ENCODE measurements at places on chromosomes 6 and 20.

GRCh38 chr6:37010402-37010892, 5.0 kb downstream of the FGD2 start:
- DNase-seq, result no peak

GRCh38 chr6:157312757-157313156, 10.6 kb downstream of the TMEM242 start:
- no peak for DNase-seq

DNA sequence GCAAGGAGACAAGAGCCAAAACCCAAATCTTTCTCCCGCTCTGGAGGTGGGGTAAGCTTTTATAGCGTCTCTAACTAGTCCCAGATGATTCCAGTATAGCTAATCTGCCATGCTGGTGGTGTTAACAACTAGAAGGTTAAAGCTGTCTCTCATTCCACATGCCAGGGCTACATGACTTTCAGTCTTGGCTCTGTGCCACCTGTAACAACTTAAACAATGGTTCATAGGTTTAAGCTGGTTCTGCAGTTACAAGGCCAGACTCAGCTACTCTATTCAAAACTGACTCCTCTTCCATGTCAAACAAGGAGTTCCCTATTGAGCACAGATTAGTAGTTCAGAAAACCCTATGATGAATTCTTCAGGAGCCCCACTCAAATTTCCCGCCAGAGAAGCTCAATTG, 128.9 kb downstream of the ELOVL4 start:
- DNase-seq, result no peak

GRCh38 chr20:50398821-50399554, 111.2 kb upstream of the PTPN1 start:
- DNase-seq, result no peak

DNA sequence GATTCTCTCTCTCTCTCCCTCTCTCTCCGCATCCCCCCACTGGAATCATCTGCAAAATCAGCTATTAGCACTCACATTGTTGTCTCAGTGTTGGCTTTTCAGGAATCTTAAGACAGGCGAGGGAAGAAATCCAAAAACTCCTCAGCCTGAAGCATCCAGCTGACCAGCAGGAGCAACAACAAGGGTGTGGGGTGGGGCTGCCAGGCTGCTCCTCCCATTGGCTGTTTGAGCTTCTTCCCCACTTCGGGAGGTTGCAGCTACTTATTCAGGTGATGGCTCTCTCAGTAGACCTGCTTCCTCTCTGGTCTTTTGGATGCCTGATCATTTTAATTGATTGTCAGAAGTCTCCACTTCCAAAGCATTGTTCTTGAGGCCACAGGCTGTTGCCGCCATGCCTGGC, 24.1 kb upstream of the SLC32A1 start:
- DNase-seq, result no peak

DNA sequence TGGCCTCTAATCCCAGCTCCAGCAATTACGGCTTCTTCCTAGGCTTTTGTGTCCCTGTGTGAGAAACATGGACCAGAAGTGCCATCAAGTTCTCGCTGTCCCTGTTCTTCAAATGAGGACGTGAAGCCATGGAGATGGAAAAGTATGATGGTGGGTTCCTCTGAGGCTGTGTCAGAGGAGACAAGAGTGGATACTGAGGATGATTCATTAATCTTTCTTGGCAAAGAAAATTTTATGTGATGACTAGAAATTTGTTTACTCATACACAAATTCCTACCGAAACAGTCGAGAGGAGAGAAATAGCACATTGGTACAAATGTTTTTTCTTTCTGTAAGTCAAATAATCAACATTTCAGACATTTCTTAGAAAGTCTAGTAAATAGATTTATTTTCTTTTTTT, 35.0 kb upstream of the PNRC1 start:
- DNase-seq, result no peak

GRCh38 chr6:130535242-130535641, 169.4 kb downstream of the TMEM200A start:
- no peak for DNase-seq

DNA sequence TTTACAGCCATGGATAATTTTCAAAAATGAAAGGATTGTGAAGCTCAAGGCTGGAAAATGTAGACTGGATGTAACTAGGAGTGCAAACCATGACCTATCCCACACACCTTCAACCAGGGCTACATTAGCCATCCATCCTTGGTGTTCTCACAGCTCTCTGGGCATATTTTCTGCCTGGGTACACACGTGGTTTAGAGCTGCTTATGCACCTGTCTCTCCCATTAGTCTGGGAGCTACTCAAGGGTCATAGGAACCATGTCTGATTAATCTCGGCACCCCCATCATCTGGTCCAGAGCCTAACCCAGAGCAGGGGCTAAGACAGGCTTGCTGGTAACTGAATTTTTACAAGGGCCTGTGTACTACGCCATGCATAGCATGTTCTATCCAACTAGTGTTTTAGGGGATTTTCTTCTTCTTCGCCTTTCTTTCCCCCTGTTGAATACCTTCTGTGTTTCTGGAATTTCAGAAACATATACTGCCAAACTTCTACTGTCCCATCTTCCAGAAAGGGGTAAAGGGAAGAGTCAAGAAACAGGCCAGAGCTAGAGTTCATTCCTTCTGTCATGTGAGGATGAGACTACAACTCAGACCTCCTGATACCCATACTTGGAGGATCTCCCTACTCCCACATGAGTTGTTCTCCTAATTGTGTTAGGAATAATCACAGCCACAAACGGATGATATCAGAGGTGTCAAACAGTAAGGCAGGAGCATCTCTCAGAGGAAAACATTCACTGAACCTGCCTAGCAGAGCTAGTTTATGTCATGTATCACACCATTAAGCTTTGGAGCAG, 25.4 kb upstream of the FAM83C start:
- DNase-seq, result no peak

DNA sequence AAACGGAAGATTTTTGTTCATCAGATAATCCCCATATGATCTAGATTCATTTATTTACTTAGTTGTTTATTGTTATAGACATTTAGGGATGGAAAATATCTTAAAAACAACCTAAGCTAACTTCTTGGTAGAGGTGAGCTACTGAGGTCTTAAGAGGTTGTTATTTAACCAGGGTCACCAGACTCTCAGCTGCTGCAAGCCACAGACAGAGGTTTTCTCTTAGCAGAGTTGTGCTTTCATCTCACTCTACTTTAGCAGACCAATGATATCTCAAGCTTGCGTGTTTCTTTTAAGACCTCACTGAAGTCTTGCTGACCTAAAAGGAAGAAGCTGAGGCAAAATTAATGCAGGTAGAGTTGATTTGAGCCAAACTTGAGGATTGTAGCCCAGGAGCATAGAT, 43.6 kb downstream of the NCOA7 start:
- no peak for DNase-seq

- DNase-seq, result no peak
Measured at GRCh38 chr6:133376743-133377142, 135.6 kb downstream of the EYA4 start.

GRCh38 chr6:133673056-133673455, 215.9 kb upstream of the TCF21 start:
- DNase-seq, result no peak

DNA sequence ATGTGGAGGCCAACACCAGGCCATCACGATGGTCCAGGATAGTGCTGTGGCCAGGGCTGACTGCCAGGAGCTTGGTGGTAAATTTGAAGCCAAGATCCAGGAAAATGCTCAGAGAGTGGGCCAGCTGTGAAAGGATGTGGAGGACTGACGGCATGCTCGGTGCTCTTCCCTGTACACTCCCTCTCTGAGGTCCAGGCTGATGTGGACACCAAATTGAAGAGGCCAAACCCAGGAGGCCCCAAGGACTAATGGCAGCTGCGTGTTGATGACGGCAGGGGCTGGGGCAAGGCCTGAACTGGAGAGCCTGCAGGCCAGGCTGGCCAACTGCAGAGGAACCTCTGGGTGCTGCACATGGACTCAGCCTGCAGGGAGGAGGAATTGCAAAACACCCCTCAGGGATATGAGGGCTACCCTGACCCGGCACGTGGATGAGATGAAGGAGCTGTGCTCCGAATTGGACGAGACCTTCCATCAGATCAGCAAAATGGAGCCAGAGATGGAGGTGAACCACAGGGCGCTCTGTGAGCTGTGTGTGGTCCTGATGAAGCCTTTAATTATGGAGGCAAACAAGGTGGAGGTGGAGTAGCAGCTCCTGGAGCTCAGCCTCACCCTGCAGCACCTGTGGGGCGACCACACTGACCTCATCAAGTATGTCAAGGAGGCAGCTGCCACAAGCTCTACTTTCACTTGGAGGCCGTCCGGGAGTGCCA, 6.9 kb upstream of the RAET1E start:
- no peak for DNase-seq

- DNase-seq, result no peak
Measured at GRCh38 chr6:21393441-21394165, 199.9 kb upstream of the SOX4 start.

DNA sequence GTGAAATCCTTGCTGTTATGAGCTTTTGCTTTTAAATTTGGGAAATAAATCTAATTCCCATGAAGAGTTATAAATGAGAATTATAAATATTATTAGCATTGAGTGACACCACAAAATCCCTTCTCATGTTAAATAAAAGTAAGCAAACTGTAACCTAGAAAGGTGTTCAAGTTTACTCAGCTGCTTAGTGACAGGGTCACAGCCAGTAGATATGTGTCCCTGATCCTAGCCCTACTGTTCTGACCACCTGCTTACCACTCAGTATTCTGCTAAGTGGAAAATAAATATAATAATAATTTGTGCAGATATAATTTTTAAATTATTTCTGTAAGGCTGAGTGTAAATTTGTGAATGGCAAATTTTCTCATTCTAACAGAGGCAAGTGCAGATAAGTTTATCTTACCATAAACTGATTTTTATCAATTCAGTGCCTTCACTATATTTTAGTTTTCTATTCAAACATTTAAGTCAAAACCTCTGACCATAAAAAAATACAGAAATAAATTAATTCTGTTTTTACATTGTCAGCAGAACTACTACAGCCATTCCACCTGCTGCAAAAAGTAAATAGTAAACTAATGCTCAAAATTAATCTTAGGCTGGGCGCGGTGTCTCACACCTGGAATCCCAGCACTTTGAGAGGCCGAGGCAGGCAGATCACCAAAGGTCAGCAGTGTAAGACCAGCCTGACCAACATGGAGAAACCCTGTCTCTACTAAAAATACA, 118.2 kb downstream of the TENT5A start:
- DNase-seq, result no peak

DNA sequence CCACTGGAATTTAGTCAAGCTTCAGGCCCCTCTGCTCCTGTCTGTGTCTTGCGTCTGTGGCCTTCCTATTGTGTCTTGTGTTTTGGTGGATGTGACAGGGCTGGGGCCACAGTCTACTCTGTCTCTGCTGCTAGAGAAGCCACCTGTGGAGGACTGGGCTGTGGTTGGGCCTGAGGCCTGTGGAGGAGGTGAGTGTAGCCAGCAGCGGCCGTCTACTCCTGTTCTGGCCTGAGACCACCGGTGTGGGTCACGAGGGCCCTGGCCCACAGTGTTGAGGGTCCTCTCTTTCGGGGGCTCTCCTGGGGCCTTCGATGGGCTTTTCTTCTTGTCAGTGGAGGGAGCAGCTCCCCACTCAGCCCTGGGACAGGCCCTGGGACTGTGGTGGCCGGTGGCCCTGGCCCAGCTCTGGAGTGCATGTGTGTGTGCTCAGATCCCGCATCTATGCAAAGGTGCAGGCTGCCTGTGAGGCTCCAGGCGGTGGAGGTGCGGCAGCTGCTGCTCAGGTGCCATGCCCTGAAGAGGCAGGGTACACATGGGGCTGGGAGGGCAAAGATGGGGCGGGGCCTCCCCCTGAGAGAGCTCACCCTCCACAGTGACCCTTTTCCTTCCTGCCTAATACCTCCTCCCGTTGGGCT, 20.8 kb downstream of the SDCBP2 start:
- DNase-seq, result no peak

GRCh38 chr6:147586044-147586443, 77.6 kb downstream of the SAMD5 start:
- DNase-seq, result no peak

DNA sequence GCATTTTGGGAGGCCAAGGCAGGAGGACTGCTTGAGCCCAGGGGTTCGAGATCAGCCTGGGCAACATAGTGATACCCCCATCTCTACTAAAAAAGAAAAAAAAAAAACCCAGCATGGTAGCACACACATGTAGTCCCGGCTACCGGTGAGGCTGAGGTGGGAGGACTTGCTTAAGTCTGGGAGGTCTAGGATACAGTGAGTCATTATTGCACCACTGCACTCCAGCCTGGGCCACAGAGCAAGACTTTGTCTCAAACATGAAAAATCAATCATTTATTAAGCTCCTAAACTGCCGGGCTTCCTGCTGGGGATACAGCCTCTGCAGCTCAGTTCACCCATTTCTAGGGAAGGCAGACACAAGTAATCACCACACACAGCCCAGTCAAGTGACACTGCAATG, 7.3 kb upstream of the USP45 start:
- no peak for DNase-seq

- DNase-seq, result no peak
Measured at GRCh38 chr20:32501709-32502108, 83.4 kb downstream of the NOL4L start.

DNA sequence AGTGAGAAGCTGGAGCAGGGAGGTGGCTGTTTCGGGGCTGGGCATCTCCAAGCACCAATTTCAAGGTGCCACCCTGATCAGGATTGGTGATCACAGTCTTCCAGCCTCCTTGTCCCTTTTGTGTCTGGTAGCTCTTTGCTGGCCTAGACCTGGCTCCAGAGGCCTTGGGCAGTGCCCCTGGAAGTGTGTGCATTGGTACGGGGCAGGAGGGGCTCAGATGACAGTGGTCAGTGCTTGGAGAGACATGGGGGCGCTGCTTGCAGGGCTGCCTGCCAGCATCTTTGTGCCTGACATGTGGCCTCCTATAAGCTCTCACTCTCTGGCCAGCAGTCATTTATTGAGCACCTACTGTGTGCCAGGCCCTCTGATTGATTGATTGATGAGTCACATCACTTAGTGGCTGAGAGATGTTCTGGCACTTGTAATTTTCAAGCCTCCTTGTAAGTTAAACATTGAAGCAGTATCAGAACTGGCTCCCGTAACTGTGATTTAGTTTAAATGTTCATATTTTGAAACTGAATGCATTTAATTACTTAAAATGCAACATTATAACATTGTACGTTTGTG, 61.7 kb downstream of the BCAS4 start:
- DNase-seq, result no peak

- no peak for DNase-seq
Measured at GRCh38 chr20:18273738-18274137, 14.6 kb upstream of the ZNF133 start.

DNA sequence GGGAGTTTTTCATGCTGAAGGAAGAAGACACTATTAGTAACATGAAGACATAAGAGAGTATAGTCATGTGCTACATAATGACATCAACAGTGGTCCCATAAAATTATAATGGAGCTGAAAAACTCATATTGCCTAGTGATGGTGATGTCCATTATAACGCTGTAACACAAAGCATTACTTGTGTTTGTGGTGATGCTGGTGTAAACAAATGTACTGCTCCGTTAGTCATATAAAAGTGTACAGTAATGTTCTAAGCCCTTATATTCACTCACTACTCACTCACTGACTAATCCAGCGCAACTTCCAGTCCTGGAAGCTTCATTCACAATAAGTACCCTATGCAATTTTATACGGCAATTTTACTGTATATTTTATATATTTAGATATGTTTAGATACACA, 26.8 kb upstream of the ASF1A start:
- DNase-seq, result no peak
